ENCODE measurements at places on chromosomes 7 and 10.

DNA sequence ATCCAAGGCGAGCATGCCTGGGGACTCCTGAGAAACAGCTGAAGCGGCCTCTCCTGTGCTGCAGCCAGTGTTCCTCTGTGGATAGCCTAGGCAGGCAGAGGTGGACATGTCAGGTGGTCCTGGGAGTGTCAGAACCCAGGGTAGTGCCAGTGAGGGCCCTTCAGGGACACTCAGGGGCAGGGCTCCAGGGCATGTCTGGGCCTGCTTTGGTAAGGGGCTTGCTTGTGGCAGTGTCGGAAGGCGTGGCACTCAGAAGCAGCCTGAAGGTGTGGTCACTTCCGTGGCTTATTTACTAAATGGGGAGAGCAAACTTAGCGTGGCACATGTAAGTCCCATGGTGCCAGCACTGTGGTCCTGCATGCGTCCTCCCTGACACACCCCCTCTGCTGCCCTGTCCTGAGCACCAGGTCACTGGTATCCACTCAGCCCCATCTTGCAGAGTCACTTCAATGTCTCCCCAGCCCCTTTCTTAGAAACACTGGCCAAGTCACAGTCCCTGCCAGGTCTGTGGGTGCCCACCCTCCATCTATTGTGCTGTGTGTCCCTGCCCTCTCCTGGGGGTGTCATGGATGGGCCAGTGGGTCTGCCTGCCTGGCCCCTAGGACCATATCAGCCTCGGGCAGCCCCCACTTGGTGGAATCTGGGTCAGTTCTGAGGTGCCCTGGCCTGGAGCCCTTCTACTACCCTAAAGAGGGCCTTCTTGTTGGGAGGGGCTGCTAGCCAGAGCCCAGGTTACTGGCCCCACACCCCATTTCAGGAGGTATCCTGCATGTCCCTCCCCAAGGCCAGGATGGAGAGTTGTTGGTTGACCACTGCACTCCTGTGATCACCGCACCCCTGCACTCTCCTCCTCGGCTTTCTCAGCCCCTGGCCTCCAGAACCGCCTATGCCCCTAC lies 6.4 kb downstream of the ZMIZ2 start:
- DNase-seq, result no peak

GRCh38 chr7:150923196-150923595 lies 54.9 kb downstream of the KCNH2 start:
- no peak for DNase-seq

GRCh38 chr10:78250313-78251015 lies 216.8 kb downstream of the RPS24 start:
- no peak for DNase-seq

GRCh38 chr7:82609746-82610145 lies 166.2 kb upstream of the CACNA2D1 start:
- DNase-seq, result no peak

GRCh38 chr7:143384661-143385631 lies 3.8 kb downstream of the ZYX start:
- no peak for DNase-seq

DNA sequence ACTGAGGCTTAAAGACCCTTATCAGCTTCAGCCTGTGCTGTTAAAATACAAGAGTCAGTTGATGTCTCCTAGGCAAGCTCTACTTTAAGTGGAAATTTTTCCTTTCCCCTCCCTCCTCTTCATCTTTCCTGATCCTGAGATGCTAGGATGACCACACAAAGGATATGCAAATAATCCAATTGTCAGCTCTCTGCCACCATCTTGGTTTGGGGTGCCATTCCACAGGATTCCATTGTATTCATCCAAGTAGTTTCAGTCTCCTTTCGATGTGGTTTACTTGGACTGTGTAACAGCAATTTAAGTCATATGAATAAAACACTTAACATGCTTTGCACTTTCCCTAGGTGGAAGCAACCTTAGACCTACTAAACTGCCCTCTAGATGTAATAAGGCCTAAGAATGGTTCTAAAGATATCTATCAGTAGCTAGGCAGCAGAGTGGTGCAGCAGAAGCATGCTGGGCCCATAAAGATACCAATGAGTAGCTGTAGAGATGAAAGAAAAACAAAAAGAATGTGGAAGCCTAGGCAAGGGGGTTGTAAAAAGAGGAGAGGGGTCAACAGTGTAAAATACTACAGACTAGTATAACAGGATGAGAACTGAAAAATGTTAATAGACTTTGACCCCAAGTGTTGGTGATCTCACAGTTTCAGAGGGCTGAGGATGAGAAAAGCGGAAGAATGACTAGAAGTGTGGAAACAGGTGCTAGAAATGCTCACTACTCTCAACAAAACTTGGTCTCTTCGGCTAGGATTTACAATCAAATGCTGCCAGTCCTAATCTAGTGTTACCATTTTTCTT lies 2.4 kb upstream of the CFAP69 start:
- DNase-seq, result no peak

DNA sequence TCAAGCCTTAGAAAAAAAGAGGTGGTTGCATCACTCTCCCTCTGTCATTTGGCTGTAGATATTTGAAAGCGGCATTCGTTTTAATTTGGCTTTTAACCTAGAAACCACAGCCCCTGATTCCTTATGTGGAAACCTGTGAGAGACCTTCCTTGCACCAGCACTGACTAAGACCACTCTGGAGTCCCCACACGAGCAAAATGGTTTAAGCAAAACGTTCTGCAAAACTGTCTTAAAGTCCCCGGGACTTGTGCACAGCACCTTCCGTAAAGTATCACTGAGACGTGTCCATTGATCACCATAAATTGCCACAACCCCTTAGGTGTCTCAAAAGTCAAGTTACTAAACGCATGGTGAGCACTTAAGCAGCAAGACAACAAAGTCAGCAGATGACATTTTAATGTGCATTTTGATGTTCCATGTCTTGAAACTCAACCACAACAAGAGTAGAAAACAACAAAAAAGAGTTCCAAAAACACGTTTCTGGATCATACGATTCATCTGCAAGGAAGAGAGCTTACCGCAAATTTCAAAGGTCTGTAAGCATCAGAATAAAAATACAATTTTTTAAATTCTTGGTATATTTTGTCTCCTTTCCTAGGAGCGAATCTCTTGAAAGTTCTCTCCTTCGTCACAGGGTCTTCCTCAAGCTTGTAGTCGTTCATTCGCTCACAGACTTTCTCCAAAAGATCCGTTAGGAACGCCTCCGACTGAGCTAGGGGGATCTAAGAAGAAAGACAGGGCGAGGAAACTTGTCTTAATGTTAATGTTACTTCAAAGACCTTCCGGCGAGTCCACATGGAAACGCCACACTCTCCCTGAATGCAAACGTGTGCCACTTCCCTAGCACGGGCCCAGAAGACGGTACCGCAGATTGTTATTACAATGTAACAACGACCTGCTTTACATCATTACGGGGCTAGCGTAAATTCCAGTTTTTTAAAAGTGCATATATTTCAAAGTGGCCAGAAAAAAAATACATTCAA lies 37.7 kb downstream of the CNPY1 start:
- DNase-seq, result no peak

- peak; percentile 57 for DNase-seq
Observed at GRCh38 chr10:110137142-110137545, 70.3 kb upstream of the MXI1 start.

GRCh38 chr10:65123120-65123519 lies 1601.9 kb downstream of the REEP3 start:
- DNase-seq, result no peak

DNA sequence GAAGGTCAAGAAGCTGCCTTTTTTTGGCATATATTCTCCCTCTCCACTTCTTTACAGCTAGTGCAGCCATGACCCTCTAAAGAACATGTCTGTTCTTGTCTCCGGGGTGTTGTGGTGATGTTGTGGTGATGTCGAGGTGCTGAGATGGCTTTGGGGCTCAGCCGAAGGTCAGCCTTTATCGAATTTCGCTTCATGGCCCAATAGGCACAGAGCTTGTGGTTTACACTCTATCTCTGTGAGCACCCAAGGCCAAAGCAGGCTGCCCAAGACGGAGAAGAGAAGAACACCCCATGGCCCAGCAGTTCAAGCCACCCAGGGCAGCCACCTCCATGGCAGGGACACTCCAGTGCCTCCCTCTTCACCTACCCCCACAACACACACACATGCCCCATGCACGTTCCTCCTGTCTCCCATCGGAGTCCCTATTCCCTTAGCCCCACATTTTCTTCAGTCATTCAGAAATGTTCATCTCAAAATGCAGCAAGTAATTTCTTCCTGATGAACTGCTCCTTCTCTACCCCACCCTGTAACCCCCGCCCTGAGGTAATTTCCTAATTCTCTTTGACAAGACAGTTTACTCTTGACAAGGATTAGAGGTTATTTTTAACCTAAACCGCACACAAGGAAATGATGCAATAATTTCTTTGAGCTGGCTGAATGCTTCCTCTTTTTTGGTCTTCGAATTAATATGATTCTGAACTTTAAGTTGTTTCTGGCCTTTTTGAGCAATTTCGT lies 18.6 kb upstream of the ADRB1 start:
- no peak for DNase-seq

- DNase-seq, result no peak
Observed at GRCh38 chr10:49112098-49112497, 3.2 kb downstream of the VSTM4 start.

DNA sequence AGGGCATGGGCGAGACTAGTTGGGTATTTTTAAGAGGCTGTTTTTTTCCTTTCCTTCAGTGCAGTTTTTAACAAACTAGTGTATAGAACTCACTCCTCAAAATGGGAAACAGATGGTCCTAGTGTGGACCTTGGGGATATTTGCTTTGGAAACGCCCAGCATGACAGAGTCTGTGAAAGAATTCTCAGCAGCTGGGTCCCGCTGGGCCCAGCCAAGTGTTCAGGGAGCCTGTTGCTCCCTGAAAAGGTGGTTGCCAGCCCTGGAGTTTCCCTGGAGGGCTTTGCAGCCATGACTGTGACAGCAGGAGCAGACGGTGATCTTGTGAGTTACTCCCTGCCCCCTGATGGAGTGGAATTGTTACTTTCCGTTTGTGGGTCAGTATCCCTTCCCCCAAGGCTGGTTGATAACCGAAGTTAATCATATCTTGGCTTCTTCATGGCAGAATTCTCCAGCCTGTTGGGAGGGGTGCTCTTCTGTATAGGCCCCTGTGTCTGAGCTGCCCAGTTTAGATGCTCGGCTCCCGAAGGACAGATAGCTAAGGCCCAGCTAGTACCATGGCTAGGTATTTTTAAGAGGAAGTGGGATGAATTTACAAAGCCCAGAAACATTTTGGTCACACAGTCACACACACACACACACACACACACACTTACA lies 278.6 kb upstream of the HABP2 start:
- no peak for DNase-seq

DNA sequence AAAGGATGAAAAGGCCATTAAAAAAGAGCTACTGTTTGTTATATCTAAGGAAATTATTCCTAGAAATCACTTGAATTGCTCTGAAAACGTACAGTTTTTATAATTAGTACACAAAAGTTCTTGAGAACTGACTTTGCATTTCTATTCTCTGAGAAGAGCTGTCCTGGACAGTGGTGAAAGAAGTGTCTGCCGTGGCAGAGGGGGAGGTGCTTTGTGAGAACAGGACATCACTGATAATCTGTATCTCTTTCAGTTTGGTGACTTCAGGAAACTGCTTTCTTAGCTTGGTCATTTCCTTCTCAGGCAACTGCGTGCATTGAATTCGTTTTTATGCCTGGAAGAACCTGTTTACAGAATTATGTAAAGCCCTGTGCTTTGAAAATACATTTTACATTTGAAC lies 52.1 kb downstream of the POLL start:
- no peak for DNase-seq

- no peak for DNase-seq
Observed at GRCh38 chr7:98046816-98047215, 56.8 kb upstream of the OCM2 start.

GRCh38 chr10:86365346-86366032 lies 1.1 kb downstream of the GRID1 start:
- DNase-seq, result no peak

- no peak for DNase-seq
Observed at GRCh38 chr7:69638674-69639073, 40.4 kb downstream of the AUTS2 start.

DNA sequence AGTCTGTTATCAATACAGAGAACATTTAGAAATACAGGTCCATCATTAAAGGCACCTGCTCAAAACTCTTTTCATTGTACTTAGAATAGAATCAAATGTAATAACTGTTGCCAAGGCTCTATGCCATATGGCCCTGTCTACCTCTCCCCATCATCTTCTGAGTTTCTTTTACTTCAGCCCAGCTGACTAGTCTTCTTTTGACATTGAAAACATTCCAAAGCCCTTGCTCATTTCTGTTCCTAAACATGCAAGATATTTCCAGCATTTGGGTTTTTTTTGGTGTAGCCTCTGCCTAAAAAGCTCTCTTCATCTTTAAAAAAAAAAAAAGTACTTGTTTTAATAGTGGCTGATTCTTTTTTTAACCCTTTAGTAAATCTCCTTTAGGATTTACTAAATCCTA lies 165.5 kb upstream of the SMIM30 start:
- DNase-seq, result no peak

- DNase-seq, result no peak
Observed at GRCh38 chr7:133124974-133125373, 43.1 kb upstream of the CHCHD3 start.

DNA sequence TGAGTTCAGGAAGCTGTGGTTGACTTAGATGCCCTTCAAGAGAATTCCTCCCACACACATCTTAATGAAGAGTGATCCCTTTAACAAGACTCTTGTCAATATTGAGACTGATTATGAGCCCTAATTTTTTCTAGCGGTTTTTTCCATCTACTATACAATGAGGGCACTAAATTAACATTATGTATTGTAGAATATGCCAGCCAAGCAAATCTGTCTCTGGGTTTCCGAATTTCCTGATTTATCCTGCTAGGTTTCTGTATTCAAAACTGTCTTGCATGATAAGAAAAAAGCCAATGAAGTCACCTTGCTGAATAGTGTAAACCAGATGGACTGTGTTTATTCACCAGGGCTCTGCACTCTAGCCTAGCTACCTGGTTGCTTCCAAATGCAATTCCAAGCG lies 224.2 kb upstream of the KMT2E start:
- DNase-seq, result no peak

DNA sequence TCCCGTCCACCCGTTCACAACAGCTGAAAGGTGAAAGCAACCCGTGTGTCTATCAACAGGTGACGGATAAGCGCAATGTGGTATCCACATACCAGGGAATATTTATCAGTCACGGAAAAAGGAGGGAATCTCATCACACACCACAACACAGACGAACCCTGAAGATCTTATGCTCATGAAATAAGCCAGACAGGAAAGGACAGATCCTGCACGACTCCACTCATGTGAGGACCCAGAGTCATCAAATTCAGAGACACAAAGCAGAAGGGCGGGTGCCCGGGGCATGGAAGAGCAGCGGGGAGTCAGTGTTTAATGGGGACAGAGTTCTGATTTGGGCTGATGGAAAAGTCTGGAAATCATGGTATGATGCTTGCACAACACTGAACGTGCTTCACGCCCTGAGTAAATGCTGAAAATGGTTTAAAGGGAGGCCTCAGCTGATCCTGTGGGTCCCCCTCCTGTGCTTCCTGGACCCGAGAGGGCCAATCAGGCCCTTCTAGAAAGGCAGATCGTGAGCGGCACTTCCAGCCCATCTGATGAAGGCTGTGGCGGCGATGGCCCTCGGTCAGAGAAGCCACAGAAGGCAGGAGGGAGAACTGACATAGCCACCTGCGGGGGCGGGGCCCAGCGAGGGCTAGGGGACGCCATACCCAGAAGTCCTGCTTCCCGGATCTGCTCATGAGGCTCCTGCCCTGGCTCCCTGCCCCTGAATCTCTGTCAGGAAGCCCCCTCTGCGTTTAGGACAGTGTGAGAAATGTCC lies 19.1 kb downstream of the WDR86 start:
- DNase-seq, result no peak

GRCh38 chr7:124399941-124400340 lies 365.7 kb downstream of the GPR37 start:
- no peak for DNase-seq

Measured in left renal pelvis (tissue), 4 donors.